ENCODE measurements at places on chromosomes 7 and 10.

GRCh38 chr7:16071246-16071857 lies 350.0 kb downstream of the CRPPA start:
- no peak for DNase-seq

DNA sequence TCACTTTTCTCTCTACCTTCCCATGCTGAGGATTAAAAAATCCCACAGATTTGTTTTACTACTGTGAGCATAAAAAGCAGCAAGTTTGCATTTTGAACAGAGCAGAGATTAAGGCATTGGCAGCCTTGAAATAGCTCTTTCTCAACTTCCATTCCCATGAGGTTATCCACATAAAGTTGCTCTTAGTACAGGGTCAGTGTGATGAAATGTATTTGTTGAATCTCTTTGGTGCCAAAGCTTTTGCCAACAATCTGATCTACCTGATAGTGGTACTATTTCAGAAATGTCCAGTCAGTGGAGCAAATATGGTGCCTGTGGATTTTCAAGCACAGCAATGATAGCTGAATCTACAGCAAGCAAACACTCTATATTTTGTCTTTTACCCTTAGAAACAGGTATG lies 254.8 kb downstream of the INHBA start:
- no peak for DNase-seq

DNA sequence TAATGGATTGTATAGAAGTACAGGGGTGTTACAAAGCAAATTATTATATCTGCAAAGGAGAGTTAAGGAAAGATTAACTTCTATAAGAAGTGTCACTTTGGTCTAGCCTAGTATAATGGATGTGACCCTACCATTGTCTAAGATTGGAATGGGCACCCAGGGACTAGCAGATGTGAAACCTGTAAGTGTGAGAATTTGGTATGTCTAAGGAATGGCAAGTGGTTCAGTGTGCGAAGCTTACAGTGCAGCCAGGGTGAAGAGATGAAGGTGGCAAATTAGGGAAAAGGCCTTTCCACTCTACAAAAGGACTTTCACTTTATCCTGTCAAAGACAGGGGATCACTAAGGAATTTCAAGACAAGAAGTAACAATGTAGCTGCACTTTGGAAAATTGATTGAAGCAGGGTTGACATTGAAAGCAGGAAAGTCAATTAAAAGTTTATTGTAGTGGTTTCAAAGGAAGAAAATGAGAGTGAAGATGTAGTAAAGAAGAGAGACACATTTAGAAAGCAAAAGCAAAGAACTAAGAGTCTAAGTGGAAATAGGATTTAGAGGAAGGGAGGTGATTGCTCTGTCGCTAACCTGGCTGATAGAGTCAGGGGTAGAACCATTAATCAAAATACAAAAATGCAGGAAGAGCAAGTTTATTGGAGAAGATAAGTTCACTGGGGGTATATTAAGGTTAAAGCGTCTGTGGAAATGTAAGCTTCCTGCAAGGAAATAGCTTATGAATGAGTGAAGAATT lies 47.4 kb downstream of the KCND2 start:
- no peak for DNase-seq

DNA sequence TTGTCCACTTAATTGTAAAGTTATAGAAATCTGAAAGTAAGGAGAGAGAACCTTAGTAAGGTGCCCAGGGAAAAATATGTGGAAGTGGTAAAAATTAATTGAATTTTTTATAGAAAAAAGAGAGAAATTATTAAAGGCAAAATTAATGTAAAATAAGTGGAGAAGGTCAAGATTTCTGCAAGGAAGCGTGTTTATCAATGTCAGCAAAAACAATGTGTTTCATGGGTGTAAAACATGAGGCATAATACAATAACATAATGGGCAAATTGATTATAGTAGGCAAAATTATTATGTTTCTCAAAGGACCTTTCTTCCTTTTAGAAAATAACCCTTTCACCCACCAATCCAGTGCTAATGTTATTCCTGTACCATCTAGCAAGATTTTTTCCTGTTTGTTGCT lies 1520.1 kb downstream of the REEP3 start:
- no peak for DNase-seq

DNA sequence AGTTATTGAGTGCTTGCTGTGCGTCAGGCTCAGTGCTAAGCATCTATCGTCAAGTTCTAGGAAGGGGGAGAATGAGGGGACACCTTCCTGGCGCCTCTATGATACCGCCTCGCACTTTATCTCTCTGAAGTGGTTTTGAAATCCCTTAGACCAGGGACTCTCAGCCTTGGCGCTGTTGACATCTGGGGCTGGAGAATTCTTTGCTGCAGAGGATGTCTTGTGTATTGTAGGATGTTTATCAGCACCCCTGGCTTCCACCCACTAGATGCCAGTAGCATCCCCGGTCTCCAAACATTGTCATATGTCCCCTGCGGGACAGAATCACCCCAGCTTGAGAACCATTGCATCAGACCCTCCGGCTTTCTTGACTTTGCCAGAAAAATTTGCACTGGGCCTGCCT lies 285.5 kb downstream of the CCDC3 start:
- DNase-seq: no peak

DNA sequence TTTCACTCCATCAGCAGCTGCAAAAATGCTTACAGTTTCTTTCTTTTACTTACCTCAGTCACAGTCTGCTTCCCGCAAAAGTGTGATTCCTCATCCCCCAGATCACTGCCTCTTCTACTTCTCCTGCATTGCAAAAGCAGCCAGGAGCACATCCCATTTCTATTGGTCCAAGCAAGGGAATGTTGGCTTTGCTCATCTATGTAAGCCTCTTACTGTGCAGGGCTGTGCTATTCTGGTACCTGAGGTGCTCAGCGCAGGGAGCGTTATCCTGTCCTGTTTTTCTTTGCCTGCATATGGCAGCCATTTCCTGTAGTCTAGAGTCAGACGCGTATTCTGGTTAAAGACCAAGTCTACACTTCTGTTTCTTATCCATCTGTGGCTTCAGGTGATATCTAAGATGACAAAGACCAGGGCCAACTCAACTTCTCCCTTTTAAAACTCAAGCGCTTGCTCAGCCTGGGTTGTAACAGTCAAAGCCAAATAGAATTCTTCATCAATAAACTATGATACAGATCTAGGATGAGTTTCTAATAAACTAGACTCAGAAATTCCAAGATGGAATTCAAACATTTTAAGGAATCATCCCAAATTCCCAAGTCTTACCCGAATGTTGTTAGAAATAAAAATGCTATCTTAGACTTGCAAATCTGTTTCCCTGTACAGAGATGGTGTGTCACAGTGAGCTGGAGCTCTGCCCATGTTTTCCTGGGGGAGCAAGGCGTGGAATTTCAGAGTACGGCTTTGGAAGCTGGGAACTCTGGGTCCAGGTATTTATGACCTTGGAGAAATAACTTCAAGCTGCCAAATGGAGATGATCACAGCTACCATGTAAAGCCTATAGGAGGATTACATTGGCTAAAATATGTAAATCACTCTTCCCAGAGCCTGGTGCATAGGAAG lies 6.1 kb upstream of the RBM17 start:
- no peak for DNase-seq

All from aorta (tissue), 5 donors.